ENCODE measurements at places on chromosomes 3 and 15.

DNA sequence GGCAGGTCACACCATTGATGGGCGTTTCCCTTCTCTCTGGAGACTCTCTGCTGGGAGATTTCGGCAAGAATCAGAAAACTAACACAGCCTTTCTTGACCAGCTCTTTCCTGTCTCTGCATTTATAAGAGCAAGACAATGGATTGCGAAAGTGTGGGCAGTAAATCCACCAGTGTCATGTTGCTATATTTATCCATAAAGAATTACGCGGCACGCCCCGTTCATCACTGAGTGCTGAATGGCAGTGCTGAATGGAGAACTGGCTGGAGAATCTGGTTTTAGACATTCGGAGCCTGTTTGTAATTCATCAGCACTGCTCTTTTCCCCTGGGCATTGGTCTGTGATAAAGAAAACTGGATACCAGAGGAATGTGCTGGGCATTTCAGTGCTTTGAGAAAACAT is 2.0 kb upstream of the CEMIP start:
- no peak for DNase-seq

- no peak for DNase-seq
These were observed 78.6 kb downstream of the MLH1 start for GRCh38 chr3:37071921-37072320.

DNA sequence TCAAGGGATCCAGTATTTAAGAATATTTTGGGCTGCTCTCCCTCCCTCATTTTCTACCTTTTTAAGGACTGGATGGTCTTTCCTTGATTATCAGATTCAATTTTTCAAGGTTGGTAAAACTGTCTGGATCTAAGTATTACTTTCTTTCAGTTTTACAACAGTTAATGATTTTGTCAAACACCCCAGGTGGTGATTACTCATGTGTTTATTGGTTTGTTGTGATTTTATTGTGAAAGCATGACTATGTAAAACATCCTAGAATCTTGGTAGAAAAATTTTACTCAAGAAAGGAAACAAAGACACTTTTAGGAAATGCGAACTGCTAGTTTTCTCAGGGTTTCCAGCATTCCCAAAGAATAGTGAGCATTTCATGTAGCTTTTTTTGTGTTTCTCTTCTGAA is 7.3 kb downstream of the GTF2E1 start:
- no peak for DNase-seq

DNA sequence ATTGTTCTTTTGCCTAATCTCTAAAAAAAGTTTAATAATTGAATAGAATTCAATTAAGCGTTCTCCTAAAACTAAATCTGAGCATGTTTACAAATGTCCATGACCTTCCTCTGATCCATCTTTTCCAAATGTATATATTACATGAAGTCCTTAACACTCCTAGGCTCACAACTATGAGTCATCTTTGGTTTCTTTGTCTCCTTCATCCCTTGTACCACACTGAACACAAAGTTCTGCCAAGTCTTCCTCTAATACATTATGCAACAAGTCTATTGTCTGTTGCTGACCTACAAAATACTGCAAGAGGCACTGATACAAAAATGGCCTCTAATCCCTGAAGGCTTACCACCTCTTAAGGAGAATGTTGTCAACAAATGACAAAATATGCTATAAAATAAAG is 550.2 kb downstream of the PYDC2 start:
- DNase-seq, result no peak

DNA sequence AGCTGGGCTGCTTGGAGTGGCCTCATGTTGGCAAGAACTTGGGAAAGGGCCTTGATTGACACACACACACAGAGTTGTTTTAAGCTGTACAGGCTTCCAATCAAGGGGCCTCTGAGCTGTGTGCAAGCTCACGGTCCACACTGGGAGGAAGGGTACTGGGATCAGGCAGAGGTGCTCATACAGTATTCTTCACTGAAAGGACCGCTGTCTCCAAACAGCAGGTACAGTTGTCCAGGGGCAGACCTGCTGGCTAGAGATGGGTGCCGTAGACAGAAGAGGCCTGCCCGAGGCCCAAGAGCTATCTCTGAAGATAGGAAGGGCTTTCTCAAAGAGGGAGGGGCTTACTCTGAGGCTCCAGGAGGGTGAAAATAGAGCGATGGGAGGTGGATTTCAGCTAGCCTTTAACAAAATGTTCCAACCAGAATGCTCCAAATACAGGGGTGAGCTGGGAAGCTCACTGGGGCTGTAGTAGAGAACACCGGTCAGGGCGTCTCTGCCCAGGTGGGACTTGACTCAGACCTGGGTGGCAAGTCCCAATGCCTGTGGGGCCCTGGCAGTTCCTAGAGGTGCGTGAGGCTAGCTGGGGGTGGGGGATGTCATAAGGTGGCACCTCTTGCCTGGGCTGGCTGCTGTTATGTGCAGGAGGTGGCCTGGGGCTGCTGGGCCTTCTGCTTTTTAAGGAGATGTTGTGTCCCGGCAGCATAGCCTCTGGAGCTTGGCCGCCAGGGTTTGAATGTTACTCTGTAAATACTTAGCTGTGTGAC is 42.7 kb downstream of the RASGRF1 start:
- DNase-seq, result no peak

DNA sequence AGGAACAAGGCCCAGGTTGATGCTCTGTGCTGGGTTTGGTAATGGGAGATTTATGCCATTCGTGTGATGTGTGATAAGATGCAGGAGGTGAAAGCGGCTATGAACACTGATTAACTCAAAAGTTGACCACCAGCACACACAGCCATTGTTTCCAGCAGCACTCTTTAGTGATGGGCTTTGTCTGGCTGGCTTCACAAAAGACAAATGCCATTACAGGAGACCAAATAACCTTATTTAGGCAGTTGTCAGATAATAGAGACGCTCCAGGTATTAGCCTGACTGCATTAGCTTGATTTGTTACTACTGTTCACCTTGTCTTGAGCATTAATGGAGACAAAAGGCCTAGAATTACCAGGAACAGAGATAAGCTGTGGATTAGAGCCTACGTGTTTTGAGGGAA is 5.1 kb downstream of the HESX1 start:
- no peak for DNase-seq

GRCh38 chr3:33134026-33134625 is 20.3 kb downstream of the CRTAP start:
- no peak for DNase-seq

GRCh38 chr15:33059184-33059583 is 135.3 kb downstream of the FMN1 start:
- DNase-seq, result no peak

DNA sequence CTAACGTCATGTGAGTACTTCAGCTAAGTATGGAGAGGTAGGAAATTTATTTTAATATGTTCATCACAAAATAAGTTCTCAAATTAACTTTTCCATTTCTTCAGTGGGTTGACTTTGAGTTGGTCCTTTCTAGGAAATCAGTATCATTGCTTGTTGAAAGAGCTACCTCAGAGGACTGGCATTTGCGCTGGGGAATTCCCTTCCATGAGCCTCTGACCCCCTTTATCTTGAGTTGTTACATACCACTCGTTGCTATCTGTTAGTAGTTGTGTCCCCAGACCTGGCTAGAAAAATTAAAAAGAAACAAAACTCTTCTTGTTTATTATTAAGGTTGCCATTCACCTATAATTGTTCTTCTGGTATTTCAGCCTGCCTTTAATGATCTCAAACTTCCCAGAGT is 96.8 kb upstream of the ROBO2 start:
- no peak for DNase-seq

- no peak for DNase-seq
These were observed 20.9 kb downstream of the PGBD4 start for GRCh38 chr15:34122771-34123183.

DNA sequence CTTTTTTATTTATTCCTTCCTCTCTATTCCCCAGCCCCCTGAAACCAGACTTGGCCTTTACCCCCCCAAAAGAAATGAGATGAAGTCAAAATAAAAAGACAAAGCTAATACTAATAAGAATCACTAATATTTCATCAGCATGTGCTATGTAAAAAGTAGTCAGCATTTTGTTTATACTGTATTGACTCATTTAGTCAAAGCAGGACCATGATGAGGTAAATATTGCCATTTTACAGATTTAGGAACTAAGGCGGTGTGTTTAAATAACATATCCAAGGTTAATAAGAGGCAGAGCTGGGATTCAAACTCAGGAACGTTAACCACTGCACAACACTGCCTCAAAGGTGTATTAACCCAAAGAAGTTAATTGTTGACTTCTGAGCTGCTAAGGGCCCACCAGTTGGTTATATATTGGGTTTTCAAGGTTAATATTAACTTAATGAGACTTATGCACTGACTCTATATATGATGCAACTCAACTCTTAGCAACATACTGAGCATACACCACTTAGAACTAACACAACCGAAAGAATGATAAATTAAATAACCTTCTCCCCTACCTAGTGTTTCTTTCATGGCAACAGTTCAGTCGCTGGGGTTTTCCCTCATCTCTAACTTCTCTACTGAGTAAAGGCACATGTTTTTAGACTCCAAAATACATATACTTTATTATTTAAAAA is 34.7 kb downstream of the FOXP1 start:
- DNase-seq, result no peak

DNA sequence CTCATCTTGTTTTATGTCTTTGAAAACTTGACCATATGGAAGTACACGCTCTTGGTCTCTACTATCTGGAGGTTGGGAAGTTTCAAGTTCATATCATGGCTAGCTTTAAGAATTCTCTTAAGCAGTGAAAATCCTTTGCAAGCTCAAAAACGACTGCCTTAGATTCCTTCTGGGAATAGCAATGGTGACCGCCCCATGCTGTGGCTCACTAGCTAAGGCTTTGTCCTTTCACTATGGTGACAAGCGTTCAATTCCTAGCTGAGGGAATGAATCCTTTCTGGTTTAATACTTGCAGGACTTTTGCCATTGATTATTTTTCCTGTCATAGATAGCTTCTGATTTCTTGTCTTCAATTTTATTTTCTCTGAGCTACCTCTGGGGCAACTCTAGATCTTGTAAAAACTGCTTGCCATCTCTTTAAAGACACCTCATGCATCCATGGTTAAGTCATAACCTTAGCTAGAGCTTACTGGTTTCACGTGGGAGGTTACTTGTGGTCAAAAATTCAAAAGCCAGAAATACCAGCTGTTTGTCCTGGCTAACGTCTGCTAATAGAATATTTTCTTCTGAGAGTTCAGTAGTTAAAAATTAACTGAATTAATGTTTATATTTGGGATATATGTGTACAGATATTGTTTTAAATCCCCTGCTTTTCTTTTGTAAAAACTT is 673.4 kb upstream of the CBLB start:
- no peak for DNase-seq

DNA sequence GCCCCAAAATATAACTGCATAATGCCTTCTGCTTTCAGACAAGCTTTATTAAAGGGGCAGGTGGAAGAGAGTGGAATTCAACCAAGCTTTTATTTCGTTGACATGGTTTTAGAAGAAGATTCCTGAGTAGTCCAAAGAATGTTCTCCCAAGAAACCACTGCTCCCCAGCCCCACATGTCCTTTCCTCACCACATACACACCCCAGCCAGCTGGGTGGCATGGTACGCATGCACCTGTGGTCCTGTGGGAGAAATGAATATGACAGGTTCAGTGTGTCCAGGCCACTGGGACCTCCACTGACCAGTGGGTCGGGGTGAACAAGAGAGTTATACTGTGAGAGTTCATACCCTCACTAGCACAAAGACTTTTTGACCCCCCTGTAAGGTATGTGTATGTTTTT is 30.2 kb downstream of the ARID3B start:
- no peak for DNase-seq

DNA sequence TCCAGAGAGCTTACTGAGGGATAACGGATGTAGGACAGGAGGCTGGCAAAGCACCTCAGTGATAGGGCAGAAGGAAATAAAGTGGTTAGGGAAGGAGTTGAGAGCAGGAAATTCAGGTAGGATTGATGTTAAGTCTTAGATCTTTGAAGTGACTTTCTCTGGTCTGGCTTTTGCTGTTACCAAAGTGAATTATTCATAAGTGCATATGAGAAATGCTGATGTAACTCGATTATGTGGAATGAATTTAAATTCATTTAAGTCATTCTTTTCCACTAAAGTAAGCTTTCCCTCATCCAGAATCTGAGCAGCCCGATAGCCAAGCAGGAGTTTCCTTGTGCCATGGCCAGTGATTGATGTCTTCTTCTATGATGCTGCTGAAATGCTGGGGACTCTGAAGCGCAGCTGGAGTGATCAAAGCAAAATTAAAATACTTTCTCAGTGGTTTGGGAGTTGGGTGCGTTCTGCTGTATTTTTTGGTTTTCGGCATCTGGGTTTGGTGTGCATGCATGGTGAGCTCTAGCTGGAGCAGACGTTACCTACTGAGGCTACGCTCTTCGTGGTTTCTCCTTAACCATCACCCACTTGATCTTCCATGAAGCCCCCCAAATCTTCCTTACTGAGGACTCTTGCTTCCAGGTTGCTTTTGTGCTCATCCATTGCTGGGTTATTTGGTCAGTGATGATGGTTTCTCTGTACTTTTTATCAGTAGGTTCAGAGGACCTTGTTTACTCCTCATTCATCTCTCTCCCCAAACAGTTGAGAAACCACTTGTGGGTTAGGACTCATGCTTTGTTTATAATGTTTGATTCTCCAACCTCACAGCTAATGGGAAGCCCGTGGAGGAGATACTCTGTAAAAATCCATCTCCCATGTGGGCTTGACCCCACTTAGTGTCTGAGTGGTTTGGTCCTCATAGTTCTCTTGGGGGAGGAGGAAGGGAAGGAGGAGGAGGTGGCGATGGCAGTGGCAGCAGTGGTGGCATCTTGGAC is 72.5 kb downstream of the IGF1R start:
- no peak for DNase-seq

- no peak for DNase-seq
These were observed 207.1 kb downstream of the GBE1 start for GRCh38 chr3:81554388-81554787.

DNA sequence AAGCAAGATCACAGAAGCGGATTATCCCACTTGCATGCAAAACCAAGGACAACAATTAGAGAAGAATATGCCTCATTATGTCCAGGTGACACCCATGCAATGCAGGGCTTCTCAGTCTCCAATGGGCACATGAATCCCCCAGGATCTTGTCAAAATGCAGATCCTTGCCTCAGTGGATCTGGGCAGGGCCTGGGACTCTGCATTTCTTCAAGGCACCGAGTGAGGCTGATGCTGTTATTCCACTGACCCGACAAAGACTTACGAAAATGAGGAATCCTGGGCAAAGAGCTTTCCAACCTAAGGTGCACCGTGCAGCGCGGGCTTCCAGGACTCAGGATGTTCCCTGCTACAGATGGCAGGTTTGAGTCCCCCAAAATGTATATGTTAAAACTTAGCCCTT is 99.2 kb downstream of the ATP10A start:
- DNase-seq, result no peak

GRCh38 chr15:101187820-101188636 is 63.8 kb downstream of the CHSY1 start:
- no peak for DNase-seq

- DNase-seq, result no peak
These were observed 61.3 kb downstream of the SMAD3 start for GRCh38 chr15:67126551-67127330.

DNA sequence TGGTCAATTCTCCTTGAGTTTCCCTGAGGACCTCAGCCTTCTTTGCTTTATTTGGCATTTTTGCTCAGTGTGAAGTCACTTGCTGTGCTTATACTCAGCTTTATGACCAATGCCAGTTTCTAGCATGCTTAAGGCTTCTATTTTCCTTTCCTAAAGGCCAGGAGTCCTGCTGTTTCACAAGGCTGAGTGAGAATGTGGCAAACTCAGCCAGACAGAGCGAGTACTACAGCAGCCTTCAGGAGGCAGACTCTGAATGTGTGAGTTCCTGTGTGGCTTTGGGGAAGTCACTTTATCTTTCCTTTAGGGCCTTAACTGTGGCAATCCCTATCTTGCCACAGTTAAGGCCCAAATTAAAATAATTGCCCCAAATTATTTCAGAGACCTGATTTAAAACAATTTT is 213.2 kb upstream of the MRPL3 start:
- no peak for DNase-seq

GRCh38 chr3:152322756-152323155 is 54.0 kb downstream of the MBNL1 start:
- DNase-seq, result no peak

- DNase-seq, result no peak
These were observed 62.4 kb downstream of the RTP4 start for GRCh38 chr3:187430576-187430975.
